ACHN (cell line): ENCODE measurements at places on chromosomes 6 and 20.

GRCh38 chr6:105932440-105932839, 153.7 kb upstream of the PRDM1 start:
- DNase-seq: no peak

GRCh38 chr6:110250838-110251237, 70.6 kb downstream of the CDC40 start:
- DNase-seq: no peak

GRCh38 chr6:98576791-98577190, 257.6 kb upstream of the POU3F2 start:
- DNase-seq: no peak

GRCh38 chr20:19406381-19406780, 193.9 kb downstream of the SLC24A3 start:
- no peak for DNase-seq

DNA sequence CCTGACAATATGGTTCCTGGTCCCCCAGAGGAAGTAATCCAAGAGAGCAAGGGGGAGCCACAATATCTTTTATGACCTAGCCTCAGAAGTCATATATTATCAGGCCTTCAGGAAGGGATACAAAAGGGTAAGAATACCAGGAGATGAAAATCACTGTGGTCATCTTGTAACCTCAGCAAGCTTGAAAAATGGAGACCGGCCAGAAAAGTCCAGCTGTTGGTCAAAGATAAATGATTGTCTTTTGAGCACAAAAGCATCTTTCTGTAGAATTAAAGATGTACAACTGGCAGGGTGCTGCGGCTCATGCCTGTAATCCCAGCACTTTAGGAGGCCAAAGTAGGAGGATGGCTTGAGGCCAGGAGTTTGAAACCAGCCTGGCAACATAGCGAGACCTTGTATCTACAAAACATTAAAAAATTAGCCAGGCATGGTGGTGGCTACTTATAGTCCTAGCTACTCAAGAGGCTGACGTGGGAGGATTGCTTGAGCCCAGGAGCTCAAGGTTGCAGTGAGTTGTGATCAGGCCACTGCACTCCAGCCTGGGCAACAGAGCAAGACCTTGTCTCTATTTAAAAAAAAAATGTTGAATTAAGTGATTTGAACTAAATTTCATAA, 118.0 kb upstream of the MARCKS start:
- no peak for DNase-seq

GRCh38 chr20:20213526-20214121, 154.3 kb upstream of the INSM1 start:
- no peak for DNase-seq

GRCh38 chr20:48262955-48263354, 477.7 kb upstream of the SULF2 start:
- DNase-seq: no peak

GRCh38 chr6:3228771-3229565, 1.5 kb upstream of the TUBB2B start:
- DNase-seq: no peak

DNA sequence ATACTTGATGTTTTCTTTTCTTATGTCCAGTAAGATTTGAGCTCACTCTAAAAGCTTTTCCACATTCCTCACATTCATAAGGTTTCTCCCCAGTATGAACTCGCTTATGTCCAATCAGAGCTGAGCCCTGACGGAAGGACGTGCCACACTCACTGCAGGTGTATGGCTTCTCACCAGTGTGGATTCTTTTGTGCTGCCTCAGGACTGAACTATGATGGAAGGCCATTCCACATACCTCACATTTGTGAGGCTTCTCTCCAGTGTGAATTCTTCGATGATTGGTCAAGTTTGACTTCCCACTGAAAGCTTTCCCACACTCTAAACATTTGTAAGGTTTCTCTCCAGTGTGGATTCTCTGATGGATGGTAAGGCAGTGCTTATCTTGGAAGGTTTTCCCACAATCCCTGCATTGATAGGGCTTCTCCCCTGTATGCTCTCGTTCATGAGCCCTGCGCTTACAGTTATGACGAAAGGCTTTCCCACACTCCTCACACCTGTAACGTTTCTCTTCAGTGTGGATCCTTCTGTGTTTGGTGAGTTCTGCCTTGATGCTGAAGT, 9.9 kb downstream of the ZNF311 start:
- no peak for DNase-seq

DNA sequence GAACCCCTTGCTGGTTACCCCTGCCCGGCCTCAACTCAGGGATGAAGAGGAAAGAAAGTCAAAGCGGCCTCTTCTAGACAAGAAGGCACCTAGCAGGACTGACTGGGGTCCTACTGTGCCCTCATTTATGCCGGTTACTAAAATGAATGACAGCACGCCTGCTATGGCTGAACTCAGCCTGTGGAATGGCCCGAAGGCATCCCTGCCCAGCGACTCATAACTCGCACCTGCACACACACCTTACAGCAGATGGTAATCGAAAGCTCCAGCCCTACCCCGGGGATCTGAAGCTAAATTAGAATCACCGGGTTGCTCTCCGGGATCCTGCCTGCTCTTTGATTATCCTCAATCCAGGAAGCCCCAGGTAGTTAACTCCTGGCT, 747 bp upstream of the TXNDC5 start:
- DNase-seq: no peak

DNA sequence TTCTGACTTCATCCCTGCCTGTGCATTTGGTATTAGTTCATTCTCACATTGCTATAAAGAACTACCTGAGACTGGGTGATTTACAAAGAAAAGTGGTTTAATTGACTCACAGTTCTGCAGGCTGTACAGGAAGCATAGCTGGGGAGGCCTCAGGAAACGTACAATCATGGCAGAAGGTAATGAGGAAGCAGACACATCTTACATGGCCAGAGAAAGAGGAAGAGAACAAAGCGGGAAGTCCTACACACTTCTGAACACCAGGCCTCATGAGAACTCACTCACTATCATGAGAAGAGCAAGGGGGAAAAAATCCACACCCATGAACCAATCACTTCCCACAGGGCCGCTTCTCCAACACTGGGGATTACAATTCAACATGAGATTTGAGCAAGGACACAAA, 303.9 kb downstream of the CBLN4 start:
- no peak for DNase-seq
